Lung microvascular endothelial cell (primary cell): ENCODE measurements at places on chromosomes 7 and 10.
A peak's percentile ranks its signal among the peaks of the same experiment; 100 is the strongest.

DNA sequence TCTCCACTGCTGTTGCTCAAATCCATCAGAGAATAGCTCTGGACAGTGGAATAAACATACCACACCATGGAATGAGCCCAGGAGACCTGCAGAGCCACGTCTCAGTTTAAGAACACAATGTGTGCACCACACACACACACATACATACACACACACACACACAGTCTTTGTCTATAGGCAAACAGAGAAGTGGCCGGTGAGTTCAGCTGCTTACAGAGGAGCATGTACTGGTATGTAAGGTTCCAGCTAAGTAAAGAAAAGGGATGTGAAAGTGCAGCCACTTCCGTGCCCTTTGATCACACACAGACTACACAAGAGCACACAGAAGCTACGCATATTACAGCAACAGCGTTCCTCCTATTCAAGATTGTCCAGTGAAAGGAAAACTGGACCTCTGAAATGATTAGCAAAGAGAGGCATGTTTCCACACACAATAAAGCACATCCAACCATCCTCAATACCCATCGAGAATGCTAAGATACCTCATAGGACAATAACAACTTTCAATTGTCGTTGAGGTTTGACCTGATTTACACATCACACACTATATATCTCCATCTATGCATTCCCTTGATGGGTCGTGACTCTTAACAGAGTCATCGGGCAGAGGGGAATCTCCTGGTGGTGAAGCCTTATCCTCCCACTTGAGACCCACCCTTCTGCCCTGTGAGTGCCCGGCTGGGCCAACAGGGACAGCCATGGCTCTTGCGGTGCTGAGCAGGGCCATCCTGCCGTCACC lies 23.6 kb downstream of the SLC35B4 start:
- DNase-seq = no peak

- DNase-seq = no peak
Measured at GRCh38 chr10:31937371-31937770, 8.7 kb upstream of the ARHGAP12 start.

- DNase-seq = no peak
Measured at GRCh38 chr7:101575168-101575567, 53.9 kb downstream of the MYL10 start.

DNA sequence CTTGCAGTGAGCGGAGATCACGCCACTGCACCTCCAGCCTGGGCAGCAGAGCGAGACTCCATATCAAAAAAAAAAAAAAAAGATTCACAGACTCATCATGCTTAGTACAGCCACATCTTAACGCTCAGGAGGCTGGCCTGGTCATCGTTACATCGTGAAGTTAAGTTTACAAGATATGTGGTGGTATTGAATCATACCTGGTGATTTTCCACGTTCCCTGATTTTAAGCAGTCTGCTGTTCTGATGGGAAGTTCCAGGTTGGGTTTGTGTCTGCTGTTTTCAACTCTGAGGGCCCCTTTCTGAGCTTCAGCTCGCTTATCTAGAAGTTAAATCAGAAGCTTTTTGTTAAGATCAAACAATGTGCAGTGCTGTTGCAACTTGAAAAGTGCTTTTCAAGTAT lies 6.9 kb downstream of the PPP2R2D start:
- no peak for DNase-seq

DNA sequence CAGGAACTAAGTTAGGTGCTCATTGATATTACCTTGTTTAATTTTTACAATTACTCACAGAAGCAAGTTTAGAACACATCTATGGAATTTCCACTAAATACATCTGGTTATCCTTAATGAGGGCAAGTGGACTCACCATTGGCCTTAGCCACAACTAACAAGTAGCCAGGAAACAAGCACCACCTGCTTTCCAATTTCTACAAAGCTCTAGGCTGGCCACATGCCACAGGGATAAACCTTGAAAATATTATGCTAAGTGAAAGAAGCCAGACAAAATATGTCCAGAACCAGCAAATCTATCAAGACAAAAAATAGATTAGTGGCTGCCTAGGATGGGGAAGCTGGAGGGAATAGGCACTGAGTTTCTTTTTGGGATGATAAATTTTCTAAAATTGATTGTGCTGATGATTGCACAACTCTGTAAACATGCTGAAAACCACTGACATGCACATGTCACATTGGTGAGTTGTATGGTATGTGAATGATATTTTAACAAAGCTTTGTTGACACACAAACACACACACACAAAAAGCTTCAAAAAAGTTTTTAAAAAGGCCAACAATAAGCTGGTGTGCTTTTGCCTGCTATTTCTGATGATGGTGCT lies 179.4 kb downstream of the CPEB3 start:
- DNase-seq = no peak

- DNase-seq = no peak
Measured at GRCh38 chr7:50208378-50208982, 96.0 kb upstream of the IKZF1 start.

- DNase-seq = no peak
Measured at GRCh38 chr7:130135208-130136205, 65.2 kb downstream of the KLHDC10 start.

- DNase-seq = peak; percentile 52
Measured at GRCh38 chr7:99042957-99043356, 101.0 kb downstream of the SMURF1 start.

DNA sequence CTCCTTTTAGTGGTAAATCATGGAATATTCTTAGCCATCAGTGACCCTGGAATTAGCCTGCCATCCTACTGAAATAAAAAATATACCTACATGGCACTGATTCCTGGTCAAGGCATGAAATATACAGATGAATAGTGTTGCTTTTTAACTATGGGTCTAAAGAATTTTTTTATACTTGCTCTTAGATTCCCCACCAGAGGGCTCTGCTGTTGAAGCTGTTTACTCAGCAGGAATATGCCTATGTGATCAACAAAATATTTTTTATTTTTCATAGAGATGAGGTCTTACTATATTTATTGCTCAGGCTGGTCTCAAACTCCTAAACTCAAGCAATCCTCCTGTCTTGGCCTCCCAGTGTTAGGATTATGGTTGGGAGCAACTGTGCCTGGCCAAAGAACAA lies 13.5 kb downstream of the ZC3HC1 start:
- peak; percentile 40 for DNase-seq

- no peak for DNase-seq
Measured at GRCh38 chr7:34309584-34309983, 348.4 kb upstream of the NPSR1 start.

DNA sequence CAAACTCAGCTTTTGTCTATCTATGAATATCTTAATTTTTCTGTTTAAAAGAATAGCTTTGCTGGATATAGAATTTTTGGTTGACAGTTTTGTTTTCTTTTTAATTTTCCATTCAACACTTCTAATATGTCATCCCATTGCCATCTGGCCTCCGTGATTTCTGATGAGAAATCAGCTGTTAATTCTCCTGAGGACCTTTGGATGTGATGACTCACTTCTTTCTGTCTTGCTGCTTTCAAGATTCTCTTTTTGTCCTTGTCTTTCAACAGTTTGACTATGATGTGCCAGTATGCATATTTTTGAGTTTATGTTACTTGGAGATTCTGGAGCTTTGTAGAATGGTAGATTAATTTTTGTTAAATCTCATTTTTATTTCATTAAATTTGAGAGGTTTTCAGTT lies 38.4 kb downstream of the ZNF518A start:
- DNase-seq = no peak

GRCh38 chr10:35607475-35608327 lies 2.6 kb downstream of the GJD4 start:
- peak; percentile 25 for DNase-seq

- DNase-seq = no peak
Measured at GRCh38 chr10:80538481-80539185, 931 bp downstream of the SH2D4B start.

- peak; percentile 35 for DNase-seq
Measured at GRCh38 chr7:39633563-39634477, 10.4 kb downstream of the RALA start.
